SHP77 (cell line): ENCODE measurements at places on chromosomes 2 and 18.
A peak's percentile ranks its signal among the peaks of the same experiment; 100 is the strongest.

DNA sequence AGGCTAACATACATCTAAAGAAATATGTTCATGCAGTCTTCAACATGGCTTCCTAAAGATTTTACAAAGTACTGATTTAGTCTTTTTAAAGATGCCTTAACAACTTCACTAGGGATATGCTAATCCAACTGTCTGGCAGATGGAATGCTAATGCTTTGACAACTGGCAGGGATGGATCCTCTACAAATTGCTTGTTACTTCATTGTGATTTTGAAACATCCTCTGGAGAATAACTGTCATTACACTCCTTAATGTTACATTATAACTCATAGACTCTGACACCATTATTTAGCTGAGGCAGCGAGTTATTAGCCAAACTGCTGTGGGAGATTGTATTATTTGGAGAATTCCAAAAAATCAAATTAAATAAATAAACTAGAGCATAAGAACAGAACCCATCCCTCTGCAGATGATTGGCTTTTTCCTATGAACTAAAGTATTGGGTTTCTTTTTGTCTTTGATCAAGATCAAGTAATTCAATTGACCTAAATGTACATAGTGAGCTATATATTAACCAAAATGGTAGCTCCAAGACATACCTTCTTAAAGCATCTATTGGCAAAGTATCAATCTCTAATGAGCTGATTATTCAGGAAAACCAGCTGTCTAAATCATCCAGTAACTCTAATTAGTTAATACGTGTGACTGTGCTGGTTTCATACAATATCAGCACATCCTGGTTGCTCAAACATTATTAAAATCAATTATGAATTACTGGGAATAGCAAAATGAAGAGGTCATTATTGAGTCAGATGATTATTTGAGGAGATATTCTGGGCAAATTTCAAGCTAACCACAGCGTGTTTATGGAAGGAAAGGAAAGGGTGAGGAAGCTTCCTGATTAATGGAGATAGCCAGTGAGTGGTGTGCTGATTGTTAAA lies 321.3 kb upstream of the TFPI start:
- DNase-seq, result no peak

- DNase-seq, result no peak
Measured at GRCh38 chr2:71003966-71004755, 9.5 kb upstream of the TEX261 start.

DNA sequence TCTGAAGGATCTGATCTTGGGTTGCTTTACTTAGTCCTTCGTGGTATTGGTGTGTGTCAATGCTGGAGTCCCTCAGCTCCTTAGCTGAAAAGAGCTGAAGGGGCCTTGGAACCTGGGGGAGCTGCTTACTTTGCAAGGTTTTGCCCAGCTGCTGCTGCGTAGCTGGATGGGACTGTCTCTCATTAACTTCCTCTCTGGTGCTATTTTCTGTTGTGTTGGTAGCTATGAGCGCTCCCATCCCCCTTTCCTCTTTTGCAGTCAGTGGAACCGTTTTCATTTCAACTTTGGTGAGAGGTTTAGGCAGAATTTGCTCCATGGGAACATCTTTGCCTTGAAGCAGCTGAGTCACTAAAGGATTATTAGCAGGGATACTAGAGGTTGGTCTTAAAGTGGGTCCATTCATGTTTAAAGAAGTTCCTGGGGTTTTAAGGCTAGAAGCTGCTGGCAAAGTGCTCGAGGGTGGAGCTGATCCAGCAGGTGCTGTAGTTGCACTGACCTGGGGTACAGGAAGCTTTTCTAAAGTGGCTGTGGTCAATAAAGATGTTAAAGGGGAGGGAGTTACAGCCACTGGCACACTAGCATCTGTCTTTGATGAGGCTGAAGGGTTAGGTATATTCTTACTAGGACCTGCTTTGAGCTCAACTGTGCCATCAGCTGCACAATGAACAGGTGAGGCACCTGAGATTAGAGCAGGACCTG lies 69.9 kb upstream of the DTNB start:
- no peak for DNase-seq

GRCh38 chr18:3689986-3690763 lies 240.2 kb downstream of the TGIF1 start:
- no peak for DNase-seq

DNA sequence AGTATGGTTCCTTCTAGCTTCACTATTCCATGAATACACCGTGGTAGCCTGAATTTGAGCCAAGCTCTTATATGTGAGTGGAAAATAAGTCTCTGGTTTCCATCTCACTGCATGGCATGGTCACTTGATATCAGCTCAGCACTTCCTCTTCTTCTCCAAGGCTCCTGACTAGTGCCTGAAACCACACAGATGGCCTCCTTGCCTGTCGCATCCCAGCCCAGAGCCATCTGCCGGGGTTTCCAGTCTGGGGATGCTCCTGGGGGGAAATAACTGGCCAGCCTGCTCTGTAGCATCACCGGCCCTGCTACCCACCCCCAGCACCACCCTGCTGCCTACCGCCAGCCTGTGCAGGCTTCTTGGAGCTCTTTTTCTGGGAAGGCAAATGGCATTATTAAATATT lies 7.7 kb upstream of the MARCHF4 start:
- DNase-seq, result no peak

DNA sequence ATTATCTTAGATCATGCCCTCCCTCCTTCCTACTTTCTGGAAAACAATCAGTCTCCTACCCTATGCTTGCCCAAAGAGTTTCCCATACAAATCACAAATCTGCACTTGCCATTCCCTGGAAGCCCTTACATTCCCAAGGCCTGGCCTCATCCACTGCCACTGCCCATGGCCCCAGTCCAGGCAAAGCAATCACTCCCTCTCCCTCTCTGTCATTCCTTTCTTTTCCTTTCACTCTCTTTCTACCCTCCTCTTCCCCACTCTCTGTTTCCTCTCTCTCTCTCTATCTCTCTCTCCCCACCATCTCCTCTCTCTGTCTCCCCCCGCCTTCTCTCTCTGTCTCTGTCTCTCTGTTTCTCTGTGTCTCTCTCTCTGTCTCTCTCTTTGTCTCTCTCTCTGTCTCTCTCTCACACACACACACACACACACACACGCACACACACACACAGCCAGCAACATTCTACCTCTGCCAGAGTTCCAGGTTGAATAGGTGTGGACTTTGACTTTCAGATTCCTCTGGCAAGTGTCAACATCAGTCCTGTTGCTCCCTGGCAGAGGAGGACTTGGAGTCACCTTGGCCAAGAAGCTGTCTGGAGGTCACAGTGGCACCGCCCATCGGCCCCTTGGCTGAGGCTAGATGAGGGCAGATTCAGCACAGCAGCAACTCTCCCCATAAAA lies 43.7 kb upstream of the NAT8 start:
- no peak for DNase-seq

GRCh38 chr2:27191070-27191829 lies 20.6 kb upstream of the ATRAID start:
- peak; percentile 21 for DNase-seq

GRCh38 chr2:213187386-213187785 lies 36.0 kb upstream of the IKZF2 start:
- no peak for DNase-seq

- DNase-seq, result no peak
Measured at GRCh38 chr2:107525406-107525805, 301.3 kb upstream of the RGPD4 start.

DNA sequence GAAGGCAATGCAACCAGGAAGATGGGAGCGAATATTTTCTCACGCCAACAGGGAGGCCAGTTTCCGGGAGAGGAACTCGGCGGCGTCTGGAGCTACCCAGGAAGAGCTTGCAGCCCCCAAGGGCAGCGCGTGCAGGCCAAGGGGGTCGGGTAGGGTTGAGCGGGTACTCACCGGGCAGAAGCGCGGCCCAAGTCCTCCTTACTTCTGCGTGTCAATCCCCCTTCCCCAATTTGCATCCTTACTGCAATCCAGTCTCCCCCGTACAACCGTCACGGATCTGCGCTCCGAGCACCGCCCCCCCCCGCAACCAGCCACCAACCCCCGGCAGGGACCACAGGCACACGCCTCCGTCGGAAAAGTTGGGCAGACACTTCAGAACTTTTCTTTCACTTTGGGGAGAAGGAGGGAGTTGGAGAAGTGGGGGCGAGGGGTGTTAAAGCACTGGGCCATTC lies 1.3 kb downstream of the ATP8B1 start:
- peak; percentile 54 for DNase-seq

DNA sequence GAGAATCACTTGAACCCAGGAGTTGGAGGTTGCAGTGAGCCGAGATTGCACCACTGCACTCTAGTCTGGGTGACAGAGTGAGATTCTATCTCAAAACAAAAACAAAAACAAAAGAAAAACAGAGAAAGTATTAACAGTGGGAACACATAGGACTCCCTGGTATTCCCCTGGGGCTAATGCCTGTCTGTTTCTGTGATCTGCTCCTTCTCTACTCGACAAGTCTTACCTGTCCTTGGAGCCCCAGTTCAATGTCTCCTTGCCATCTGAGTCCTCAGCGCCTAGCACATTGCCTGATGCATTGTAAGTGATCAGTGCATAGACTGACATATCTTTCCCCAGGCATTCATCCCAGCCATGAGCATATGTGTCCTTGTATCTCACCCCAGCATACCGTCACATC lies 85.8 kb downstream of the ASAP2 start:
- no peak for DNase-seq
